NCI-H2171 (cell line): ENCODE measurements at places on chromosomes 3 and 15.

DNA sequence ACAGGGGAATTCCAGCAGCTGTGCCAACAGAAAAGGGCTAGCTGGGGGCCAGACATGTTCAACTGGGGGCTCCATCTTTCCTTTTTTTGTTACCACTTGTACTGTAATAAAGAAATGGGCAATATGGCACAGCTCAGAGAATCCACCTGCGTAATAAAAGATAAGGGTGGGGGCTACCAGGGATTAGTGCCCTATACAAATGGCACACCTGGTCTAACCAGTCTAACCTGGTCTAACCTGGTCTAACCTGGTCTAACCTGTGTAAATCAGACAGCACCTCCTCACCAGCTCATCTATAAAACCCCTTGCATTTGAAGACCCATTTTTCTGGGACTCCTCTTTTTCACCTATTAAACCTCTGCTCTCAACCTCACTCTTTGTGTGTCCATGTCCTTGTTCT is 26.2 kb upstream of the CLDN16 start:
- no peak for DNase-seq

DNA sequence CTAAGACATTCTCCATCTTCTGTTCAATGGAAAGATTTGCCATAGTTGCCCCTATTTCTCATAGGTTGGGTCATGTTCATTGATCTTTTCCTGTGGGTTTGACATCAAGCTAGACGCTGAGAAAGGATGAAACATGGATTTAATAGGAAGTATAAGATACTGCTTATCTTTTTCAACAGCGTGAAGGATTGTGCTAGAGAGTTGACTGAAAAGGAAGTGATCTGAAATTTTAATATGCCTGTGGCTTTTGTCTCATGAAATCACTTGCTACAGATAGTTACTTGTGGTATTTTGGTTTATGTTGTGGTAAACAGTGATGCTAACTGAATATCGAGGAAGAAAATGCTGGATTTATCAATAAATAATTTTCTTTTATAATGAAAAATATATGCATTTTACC is 442.9 kb downstream of the EDEM1 start:
- DNase-seq = no peak

GRCh38 chr3:85288257-85288656 is 329.5 kb downstream of the CADM2 start:
- no peak for DNase-seq

DNA sequence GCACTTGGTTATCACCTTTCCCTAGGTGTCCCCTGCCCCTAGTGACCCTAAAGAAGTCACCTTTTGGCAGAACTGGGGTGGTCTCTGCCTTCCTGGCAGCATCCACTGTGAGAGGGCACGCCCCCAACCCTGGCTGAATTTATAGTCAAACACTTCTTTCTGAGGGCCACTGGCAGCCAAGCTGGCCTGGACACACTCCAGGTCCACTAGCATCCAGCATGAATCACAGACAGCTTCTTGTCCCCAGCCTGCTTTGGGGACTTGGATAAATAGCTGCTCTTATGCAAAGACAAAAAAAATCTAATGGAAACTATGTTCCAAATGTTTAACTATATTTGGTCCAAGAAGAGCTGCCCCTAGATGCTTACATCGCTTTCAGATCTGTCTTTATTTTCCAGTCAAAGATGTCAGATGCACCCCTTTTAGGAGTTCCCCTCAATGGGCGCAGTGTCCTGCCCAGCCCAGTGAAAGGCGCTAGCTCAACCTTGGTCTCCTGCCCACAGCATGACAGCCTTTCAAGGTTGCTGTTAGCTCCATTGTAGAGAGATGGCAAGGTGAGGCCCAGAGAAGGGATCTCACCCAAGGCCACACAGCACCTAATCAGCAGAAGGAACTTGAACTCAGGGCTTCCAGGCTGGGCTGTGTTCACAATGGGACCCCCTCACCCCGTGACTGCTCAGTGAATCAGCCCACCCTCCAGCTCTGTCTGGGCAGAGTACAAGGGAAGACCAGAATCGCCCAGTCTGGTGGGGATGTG is 7.0 kb downstream of the RASL12 start:
- no peak for DNase-seq

- DNase-seq = no peak
Measured at GRCh38 chr3:181699171-181699903, 12.4 kb upstream of the SOX2 start.

DNA sequence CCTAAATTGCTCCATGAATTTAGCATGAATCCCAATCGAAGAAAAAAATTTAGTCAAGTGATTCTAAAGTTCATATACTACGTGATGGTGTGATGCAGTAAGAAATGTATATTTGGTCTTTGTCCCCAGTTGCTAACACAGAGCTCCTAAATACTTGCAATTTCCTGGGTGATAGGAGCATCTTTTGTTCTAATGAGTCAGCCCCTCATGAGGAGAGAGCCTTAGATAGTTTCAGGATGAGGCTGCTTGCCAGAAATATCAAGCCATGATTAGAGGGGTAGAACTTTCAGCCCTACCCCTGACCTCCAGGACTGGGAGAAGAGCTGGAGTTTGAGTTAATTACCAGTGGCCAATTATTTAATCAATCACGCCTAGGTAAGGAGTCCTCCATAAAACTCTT is 170.2 kb downstream of the PDE8A start:
- DNase-seq = no peak
